ENCODE measurements at places on chromosomes 16 and 17.

DNA sequence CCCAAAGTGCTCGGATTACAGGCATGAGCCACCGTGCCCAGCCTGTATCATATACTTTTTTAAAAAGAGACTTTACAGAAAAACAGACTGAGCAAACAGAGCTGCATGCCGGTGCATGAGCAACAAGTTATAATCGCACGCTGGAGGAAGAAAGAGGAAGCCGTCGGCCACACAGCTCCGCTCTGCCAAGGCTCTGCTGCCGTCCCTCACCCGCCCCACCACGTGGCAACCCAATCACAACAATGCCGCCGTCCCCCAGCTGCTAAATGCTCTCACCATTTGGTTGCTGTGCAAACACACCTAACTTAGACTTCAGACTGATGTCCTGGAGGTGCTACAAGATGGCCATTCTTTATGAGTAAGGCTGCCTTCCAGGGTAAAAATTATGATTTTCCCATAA, 83.5 kb downstream of the ADCY9 start:
- DNase-seq: no peak

DNA sequence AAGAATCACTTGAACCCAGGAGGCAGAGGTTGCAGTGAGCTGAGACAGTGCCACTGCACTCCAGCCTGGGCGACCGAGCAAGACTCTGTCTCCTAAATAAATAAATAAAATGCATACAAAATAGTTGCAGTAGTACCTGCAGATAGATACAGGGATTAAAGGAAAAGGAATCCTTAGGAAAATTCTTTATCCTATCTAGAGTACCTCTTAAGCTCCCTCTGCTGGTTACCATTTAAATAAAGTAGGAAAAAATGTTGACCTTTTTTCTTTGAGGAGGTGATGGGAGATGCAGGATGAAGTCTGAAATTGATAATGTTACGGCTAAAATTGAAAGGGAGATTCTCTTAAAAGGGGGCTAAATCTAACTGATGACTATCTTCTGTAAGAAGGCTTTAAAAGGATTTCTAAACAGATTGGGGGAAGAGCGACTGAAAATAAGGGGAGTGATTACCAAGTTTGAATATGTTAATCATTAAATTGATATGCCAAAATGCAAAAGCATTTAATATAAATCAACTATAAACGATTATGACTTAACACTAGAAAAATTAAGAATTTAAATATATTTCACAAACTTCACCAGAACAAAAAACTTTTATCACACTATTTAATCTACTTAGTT, 29.4 kb downstream of the C16orf87 start:
- DNase-seq: no peak

DNA sequence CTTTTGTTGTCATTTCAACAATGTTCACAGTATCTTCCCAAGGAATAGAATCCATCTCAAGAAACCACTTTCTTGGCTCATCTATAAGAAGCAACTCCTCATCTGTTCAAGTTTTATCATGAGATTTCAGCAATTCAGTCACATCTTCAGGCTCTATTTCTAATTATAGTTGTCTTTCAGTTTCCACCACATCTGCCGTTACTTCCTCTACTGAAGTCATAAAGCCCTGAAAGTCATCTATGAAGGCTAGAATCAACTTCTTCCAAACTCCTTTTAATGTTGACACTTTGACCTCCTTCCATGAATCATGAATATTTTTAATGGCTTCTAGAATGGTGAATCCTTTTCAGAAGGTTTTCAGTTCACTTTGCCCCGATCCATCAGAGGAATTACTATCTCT, 102.1 kb downstream of the CDH13 start:
- no peak for DNase-seq

- DNase-seq: no peak
Observed at GRCh38 chr16:75304521-75305363, 53.3 kb upstream of the BCAR1 start.

All from stimulated activated CD8-positive, alpha-beta memory T cell treated with anti-CD3 and anti-CD28 coated beads, Interleukin-4, amount 100 ng/mL, for 4 hours (primary cell).